ENCODE measurements at places on chromosomes 16 and 17.
A peak's percentile ranks its signal among the peaks of the same experiment; 100 is the strongest.

- no peak for DNase-seq
Measured at GRCh38 chr17:31390426-31390747, 1.1 kb upstream of the RAB11FIP4 start.

- DNase-seq, result no peak
Measured at GRCh38 chr17:74922694-74923537, at the start of gene USH1G. USH1G (minus strand) TSS chr17:74923255; CDS start chr17:74923073, 182 bp downstream.

GRCh38 chr17:80704894-80705293 lies 160.3 kb downstream of the RPTOR start:
- DNase-seq, result no peak

DNA sequence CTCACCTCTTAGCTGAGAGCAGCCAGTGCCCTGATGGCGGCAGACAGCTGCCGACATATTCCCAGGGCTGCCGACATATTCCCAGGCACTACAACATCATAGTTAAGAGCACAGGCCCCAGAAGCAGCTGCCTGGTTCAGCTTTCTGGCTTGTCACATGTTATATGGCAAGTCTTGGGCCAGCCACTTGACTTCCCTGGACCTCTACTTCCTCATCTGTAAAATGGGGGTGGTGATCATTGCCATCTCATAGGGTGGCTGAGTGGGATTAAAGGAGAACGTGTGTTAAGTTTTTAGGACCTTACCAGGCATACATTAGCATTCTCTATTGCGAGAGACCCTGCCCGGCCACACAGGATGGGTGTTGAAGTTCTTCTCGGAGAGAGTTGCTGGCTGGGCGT lies 19.1 kb downstream of the CDIPT start:
- DNase-seq, result no peak

- no peak for DNase-seq
Measured at GRCh38 chr16:6032438-6032837, 934.8 kb upstream of the EEF2KMT start.

- peak; percentile 10 for DNase-seq
Measured at GRCh38 chr16:19167710-19168370, at the start of gene SYT17. SYT17 (plus strand) TSS chr16:19168240; CDS start chr16:19168647, 407 bp downstream.

- no peak for DNase-seq
Measured at GRCh38 chr16:82183004-82183397, 13.0 kb upstream of the MPHOSPH6 start.

GRCh38 chr16:75236736-75237397 lies 14.6 kb downstream of the BCAR1 start:
- DNase-seq, result no peak

DNA sequence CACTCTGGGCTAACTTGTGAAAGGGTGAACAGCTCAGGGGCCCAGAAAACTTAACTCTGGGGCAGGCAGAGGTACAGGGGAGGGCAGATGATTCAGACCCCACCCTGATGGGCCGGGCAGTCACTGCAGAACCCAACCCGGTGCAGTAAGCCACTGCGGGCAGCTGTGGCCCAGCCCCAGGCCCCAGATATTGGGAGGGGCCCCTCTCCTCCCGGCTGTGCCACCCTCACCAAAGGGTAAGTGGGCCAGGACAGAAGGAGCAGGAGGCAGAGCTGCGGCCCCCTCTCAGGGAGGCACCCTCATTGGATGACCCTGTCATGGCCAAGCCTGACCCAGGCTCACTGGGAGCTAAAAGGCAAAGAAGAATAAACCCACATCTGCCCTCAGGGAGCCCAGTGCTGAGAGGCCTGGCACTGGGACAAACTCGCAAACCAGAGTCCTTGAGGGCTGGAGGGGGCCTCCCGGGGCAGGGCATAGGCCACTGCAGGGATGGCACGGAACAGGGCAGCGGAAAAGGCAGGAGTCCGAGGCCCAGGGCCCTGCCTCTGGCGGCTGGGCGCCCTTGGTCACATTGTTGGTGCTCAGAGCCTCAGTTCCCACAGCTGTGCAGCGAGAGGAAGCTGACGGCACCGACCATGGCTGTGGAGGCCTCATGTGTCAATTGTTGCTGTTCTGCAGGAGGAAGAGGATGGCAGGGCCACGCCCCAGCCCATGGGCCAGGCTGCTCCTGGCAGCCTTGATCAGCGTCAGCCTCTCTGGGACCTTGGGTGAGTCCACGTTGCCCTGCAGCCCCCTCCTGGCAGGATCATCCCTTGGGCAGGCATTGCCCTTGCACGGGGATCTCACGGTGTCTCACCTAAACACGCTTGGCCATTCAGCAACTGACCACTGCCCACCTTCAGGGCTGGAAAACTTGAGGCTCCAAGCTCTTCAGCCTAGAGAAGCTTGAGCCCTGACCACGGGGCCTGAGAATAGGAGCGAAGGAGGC lies 3.1 kb downstream of the ITGB4 start:
- DNase-seq, result no peak

- no peak for DNase-seq
Measured at GRCh38 chr16:59113004-59113670, 379.0 kb upstream of the GOT2 start.

DNA sequence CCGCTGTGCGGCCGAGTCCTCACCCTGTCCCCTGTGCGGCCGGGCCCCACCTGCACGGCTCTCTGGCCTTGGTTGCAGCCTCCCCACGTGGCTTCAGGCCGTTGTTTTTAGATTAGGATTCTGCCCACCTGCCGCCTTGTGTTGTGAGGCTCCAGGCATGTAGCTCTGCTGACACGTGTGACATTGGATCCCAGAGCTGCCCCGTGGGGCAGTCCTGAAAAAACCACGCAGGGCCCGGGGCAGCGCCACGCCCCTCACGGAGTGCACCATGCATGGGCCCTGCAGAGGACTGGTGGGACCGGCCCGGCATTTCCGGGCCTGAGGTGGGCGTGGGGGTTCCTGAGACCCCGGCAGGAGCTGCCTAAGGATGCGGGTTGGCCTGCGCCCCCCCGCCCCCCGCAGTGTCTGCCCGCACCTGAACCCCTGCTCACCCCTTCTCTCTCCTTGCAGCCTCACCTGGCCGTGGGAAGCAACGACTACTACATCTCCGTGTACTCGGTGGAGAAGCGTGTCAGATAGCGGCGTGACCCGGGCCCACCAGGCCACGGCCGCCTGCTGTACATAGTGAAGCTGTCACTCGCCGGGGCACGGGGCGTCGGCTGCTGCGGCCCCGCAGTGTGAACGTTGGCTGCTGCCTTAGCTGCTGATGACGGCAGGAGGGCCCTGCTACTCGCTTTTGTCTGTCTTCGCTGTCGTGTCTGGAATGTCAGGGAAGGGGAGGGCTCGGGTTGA lies 27.7 kb upstream of the CHMP6 start:
- no peak for DNase-seq

GRCh38 chr17:65366102-65366844 lies 195.2 kb downstream of the AXIN2 start:
- DNase-seq, result no peak

DNA sequence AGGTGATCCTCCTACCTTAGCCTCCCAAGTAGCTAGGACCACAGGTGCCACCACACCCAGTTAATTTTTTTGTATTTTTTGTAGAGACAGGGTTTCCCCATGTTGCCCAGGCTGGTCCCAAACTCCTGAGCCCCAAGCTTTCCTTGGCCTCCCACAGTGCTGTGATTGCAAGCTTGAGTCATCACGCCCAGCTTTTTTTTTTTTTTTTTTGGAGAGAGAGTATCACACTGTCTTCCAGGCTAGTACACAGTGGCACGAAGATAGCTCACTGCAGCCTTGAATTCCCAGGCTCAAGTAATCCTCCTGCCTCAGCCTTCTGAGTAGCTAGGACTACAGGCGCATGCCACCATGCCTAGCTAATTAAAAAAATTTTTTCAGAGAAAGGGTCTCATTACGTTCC lies 27.2 kb downstream of the HEATR9 start:
- no peak for DNase-seq

GRCh38 chr17:76077584-76078110 lies 1.3 kb upstream of the ZACN start:
- DNase-seq, result no peak

GRCh38 chr16:6891496-6891895 lies 441.1 kb upstream of the RBFOX1 start:
- no peak for DNase-seq

DNA sequence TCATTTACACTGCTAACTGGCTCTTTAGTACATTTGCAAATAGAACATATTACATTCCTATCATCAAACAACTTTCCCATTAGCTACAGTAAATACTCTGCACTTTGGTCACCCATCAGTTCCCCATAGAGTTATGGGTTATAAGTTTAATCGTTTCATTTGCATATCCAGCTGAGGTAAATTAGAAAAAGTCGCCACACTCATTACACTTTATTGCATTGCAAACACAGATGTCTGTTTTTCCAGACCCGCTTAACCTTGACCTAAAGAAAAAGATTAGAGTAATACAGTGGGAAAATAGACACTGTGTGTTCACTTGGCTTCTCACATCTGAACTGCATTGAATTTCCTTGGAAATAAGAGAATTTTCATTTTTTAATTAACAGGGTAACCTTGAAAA lies 213.1 kb upstream of the PSMD7 start:
- DNase-seq, result no peak

GRCh38 chr17:61366715-61367413 lies 32.8 kb upstream of the TBX2 start:
- no peak for DNase-seq

GRCh38 chr17:12637015-12637414 lies 28.7 kb upstream of the MYOCD start:
- no peak for DNase-seq

DNA sequence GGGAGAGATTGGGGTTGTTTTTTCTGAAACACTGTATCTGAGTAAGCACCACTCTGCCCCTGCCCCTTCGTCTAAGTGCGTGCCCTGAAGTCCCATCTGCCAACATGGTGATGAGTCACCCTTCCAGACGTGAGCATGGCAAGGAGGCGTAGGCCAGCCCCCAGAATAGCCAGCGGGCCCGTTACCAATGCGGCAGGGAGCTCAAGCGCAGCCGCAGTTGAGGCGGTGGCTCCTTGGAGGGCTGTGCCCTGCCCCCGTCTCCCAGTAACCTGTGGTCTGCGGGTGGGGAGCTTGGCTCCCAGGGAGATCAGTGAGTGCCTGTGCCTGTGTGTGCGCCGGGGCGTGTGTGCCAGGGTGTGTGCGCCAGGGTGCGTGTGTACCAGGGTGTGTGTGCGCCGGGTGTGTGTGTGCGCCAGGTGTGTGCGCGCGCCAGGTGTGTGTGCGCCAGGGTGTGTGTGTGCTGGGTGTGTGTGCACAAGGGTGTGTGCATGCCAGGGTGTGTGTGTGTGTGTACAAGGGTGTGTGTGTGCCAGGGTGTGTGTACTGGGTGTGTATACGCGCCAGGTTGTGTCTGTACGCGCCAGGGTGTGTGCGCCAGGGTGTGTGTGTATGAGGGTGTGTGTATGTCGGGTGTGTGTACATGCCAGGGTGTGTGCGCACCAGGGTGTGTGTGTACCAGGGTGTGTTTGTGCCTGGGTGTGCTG lies 98.6 kb upstream of the CHMP6 start:
- DNase-seq, result peak; percentile 24

GRCh38 chr17:17121162-17121561 lies 78.9 kb downstream of the MPRIP start:
- DNase-seq, result no peak

GRCh38 chr16:71807905-71808592 lies 585 bp downstream of the AP1G1 start:
- DNase-seq, result no peak

GRCh38 chr17:79391376-79392233 lies 219.2 kb downstream of the RBFOX3 start:
- DNase-seq, result peak; percentile 37

DNA sequence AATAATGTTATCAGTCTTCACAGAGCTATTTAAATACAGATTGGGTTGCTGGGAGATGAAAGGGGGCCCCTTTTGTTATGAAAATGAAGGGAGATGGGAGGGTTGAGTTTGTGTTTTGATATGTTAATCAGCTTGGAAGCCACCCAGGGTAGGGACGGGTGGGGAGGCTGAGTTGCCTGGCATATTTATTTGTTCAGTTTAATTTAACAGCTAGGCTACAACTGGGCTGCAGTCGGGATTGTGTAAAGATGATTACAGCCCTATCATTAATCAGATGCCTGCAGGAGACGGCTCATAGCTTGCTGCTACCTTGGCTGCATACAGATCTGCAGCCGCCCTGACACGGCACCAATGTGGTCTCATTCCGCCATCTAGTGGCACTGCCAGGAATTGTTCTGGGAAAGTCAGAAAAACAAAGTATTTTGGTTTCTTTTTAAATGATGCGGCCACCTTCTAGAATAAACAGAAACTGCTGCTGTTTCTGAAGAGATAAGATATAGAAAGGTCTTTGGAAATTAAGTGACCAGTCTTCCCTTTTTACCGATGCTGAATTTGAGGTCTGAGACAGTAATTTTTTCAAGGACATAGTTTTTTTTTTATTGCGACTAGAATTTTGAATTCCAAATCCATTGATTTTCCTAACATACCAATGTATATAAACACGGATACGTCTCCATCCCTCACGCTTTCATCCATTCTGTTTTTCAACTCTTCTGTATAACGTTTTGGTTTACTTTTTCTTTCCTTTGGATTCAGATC lies 458.0 kb upstream of the ASIC2 start:
- peak; percentile 9 for DNase-seq

DNA sequence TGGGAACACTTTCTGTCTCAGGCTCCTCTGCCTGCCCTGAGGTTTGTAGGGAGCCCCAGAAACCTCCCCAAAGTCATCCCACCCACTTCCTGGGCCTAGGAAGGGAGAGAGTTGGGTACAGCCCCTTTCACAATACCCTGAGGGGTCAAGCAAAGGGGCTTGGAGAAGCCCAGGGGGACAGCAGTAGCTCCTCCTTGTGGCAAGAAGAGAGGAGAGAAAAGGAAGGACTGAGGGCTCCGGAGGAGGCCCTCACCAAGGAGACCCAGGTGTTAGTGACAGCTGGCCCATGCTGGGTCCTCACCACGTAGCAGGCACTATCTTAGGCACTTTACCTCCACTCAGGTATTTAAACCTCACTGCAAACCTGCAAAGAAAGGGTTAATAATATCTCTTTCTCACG lies 112.8 kb downstream of the IRX5 start:
- DNase-seq, result no peak

DNA sequence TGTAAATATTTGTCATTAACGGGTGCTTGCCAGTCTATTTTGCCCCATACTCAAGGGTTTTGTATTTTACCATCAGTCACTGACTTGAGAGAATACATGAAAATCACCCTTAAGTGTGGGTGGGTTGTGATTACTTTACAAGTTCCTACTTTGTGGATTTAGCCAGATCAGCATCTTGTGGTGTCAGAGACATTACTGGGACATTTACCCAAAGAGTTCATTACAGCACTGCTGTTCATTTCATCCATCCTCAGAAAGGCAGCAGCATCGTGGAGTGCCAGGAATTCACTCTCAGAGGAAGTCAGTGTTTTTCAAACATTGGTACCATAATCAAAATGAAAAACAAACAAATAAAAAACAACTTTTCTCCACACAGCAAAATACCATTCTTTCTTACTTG lies 110.8 kb downstream of the CNTNAP4 start:
- no peak for DNase-seq

All from bone marrow (tissue), 2 donors.